ENCODE measurements at places on chromosomes 16 and 17.

DNA sequence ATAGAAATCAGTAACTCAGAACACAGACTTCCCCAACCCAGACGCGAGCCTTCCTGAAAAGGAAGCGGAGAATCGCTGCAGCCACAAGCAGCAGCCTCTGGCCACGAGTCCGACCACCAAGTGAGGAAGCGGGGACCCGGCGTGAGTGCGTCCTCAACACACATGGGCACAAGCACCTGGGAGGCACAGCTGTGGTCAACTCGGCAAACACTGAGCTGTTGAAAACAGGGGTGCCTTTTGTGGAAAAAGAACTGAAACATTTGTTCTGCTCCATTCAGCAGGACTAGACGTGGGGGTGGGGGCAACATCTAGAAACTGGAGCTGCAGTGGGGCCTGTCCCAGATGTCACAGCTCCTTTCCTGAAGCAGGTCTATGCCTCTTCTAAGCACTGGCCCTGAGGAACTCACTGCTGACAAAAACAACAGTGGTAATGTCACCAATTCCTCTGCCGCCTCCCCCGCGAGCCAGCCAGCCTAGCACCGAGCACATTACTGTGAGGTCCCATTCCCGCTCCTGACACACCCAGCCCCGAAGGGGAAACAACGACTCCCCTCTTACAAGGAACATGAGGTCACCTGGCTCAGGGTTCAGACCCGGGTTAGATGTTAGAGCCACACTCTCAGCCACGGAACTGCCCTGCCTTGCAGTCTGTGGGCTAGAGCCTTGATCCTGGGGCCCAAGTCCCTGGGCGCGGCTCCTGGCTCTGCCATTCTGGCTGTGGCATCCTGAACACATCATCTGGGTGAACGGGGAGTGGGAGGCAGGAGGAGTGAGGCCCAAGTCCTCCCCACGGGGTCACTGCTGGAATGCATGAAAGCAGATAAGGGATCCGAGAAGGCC, 29.0 kb downstream of the KDM8 start:
- peak; percentile 63 for DNase-seq

GRCh38 chr16:53041320-53042051, 11.2 kb downstream of the CHD9NB start:
- no peak for DNase-seq

DNA sequence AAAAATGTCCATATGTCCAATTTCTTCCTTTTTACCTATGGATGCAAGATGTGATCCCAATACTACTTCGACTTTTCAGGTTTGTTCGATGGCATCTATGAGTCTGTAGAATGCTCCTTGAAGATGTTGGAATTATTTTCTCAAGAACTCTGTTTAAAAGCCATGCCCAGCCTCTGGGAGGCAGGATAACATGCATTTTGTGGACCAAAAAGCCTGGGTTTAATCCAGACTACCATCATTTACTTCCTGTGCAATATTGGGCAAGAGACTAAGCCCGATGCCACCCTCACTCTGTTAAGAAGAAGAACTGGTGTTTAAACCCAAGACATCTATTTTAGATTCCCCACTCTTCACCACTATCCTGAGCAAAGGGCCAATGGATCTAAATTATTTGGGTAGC, 42.8 kb upstream of the SALL1 start:
- DNase-seq: no peak

DNA sequence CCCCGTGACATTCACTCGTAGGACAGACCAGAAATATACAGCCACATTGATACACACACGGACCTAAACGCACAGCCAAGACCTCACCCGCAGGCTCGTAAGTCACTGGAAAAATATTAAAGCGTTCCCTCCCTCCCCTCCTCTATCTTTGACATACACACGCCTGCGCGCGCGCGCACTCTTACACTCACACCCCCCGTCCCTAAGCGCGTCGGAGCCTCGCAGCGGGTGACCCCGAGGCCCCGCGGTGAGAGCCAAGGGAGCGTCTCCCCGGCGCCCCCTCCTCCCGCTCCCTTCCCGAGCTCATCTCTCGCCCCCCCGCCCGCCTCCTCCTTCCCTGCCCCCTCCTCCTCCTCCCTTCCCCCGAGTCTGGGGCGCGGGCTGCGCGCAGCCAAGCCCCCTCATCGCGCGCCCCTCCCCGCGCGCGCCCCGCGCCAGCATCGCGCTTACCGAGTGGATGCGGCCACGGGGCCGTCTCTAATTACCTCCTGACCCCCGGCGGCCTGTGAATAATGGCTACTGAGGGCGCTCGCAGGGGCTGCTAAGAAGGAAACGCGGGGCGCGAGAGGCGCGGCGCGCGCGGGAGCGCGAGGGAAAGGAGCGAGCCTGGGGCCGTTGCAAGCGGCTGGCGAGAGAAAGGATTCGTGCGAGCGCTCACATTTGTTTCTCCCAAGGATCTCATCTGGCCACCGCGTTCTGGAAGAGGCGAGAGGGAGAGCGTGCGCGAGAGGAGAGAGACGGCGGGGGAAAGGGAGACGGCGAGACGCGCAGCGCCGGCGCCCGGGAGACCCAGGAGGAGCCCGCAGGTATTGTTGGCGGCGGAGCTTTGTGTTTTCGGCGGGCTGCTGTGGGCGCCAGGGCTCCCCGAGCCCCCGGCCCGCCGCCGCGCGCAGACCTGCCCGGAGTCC, 42.4 kb downstream of the RAI1 start:
- no peak for DNase-seq

- no peak for DNase-seq
Observed at GRCh38 chr16:62130101-62130500, 93.9 kb upstream of the CDH8 start.

DNA sequence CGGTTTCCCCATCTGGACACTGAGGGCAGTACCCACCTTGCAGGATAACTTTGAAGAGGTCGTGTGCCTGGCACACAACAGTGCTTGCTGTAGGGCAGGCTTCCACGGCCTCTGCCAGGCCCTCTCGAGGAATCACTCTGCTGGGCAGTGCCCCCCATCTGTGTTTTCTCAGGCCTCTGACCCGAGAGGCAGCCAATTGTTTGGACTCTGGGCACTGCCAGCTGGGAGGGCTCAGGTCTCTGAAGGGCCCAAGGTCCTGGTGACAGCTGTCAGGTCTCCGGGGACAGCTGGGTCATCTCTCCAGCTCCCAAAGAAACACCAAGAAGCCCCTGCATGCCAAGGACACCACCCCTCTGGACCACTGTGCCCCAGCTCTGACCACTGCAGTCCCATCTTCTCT, 1.0 kb upstream of the RAB26 start:
- DNase-seq: no peak
